Stimulated activated CD4-positive, alpha-beta T cell treated with anti-CD3 and anti-CD28 coated beads, Interleukin-1b, Interleukin-23, amount 100 ng/mL, for 24 hours (primary cell): ENCODE measurements at places on chromosomes 4 and X.

- no peak for DNase-seq
Measured at GRCh38 chr4:93828995-93829819, 654 bp downstream of the ATOH1 start.

DNA sequence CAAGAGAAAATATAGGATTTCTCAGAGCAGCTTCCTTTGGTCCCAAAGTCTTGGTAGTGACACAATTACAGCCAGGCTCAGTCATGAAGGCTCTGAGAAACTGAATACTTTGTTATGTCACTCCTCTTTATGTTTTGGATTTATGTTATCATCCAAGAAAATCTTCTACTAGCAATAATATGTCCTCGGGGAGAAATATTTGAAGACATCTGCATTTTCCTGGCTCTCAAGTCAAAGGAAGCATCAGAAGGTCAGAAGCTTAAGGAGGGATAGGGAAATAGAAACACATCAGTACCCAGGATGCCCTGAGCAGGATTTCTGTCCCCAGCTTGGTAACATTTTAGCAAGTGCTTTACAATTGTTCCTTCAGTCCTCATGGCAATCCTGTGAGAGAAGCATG lies 54.0 kb downstream of the C4orf33 start:
- DNase-seq = no peak

DNA sequence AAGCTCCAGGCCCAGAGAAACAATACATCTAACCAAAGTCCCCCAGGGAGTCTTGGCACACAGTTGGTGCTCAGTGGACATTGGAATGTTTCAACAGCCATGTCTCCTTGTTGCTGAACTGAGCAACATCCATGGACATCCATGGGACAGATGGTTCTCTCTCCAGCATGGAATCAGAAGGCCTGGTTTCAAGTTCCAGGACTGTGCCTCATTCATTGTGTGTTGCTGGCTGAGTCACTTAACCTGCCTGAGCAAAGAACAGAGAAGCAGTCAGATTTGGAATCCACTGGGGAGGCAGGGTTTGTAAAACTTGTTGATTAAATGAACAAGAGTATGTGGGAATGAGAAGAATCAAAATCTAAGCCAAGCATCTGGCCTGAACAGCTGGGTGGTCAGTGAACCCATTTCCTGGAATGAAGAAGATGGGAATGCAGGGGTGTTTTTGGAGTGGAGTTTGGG lies 147.9 kb downstream of the CHIC2 start:
- no peak for DNase-seq

DNA sequence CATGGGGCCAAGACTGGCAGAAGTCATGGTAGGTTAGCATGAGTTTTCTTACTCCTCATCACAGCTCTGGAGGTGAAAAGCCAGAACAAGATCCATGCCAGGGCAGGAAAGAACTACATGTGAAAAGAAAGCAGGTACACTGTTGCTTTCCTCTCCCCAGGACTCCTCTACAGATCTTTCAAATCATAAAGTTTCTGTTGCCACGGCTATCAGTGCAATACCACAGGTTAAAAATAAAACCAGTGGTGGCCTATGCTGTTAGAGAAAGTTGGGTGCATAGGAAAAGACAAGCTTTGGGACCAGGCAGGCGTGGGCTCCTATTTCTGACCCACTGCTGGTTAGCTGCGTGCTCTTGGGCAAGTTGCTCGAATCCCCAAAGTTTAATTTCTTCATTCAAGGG lies 81.4 kb downstream of the SH3RF1 start:
- DNase-seq = no peak

DNA sequence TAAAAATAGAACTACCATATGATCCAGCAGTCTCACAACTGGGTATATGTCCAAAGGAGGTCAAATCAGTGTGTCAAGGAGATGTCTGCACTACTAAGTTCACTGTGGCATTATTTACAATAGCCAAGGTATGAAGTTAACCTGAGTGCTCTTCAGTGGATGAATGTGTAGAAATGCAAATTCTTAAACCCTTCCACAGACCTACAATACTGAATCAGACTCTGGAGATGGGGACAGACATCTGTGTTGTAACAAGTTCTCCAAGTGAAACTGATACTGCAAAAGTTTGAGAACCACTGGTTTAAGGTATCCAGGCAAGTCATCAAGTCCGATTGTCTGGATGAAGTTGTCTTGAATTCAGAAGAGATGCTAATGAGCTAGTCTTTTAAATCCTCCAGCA lies 38.5 kb downstream of the SMAD1 start:
- no peak for DNase-seq

- DNase-seq = no peak
Measured at GRCh38 chr4:126526335-126526734, 1106.4 kb upstream of the INTU start.

DNA sequence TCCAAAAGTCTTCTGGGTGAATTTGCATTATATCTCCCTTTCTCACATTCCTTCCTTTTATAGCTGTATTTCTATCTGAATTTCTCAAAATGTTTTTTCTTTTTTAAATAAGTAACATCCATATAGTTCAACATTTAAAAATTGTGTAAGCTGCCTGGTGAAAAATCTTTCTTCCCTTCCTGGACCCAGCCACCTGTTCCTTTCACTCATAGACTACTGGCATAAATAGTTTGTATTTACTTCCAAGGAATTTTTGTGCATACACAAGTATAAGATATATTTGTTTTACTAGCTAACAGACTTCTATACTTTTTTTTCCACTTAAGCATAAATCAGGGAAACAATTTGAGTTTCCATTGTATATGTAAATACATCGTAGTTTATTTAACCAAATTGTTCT lies 35.7 kb downstream of the PACRGL start:
- no peak for DNase-seq

DNA sequence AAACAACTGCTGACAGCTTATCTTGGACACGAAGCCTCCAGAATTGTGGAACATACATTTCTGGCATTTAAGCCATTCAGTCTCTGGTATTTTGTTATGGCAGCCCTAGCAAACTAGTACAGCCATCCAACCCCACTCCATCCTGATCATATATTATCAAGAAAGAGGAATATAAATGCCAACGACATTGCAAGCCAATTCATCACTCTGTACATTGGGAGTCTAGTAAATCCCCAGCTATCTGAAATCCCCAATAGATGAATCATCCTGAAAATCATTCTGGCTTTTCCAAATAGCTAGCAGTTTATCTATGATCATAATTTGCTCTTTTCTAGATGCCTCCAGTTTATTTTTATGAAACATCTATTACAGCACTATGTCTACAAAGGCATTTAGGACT lies 41.1 kb downstream of the FRMD7 start:
- DNase-seq = no peak

DNA sequence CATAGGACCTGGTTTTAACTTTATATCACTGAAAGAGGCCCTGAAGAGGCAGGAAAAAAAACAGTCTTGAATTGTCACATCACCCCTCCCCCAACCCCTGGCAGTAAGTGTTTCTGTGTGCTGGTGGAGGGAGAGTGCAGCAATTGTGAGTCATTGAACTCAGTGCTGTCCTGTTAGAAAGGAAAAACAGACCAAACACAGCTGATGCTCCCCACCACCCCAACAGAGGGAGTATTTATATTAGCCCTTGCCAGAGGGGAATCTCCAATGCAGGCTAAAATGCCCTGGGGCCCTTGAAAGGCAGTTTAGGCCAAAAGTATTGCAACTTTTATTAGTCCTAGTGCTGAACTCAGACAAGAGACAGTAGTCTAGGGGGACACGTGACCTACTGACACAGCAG lies 197.8 kb upstream of the AGTR2 start:
- DNase-seq = no peak

DNA sequence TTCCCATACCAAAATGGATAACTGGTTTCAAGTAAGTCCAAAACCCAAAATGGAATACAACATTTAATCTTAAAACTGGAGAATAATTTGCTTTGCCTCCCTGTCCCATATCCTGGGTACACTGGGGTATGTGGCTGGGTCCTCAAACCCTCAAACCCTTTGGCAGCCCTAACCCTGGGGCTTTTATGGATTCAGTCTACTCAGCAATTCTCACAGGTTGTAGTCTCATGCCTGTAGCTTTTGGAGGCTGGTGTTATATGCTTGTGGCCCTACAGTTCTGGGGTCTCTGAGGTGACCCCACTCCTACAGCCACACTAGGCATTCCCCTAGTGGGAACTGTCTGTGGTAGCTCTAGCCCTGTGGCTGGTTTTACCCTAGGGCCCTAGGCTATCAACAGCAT lies 110.5 kb upstream of the NRK start:
- no peak for DNase-seq

DNA sequence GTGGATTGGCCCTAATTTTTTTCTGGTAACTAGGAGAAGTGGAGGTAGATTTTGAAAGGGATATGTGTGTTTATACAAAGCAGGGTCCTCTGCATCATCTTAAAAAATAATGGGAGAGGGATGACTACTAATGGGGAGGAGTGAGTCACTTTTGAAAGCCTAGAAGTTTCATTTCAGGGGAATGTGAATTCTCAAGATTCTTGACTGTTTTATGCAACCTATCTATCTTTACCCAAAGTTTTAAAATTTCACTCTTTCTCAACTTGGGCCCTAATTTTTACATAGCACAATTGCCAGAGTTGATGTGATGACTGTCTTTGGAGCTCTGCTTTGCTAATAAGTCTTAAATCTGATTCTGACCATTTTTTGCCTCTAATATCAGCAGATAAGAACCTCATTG lies 445.2 kb downstream of the GRXCR1 start:
- DNase-seq = no peak

- DNase-seq = no peak
Measured at GRCh38 chr4:125392694-125393093, 77.9 kb downstream of the FAT4 start.

GRCh38 chrX:115940348-115940747 lies 230.2 kb upstream of the AGTR2 start:
- no peak for DNase-seq

GRCh38 chrX:10158279-10159144 lies 1.7 kb downstream of the CLCN4 start:
- no peak for DNase-seq
